GM12878 (cell line): ENCODE measurements at places on chromosomes 3 and 15. TPM values are rescaled to one million over a fixed set of nuclear protein-coding genes. Genes with fewer than 3 reads are reported as not detected.

GRCh38 chr3:38823722-38824121 lies 7.7 kb upstream of the SCN10A start:
- DNase-seq = no peak

Gene ADGRG7
- not detected in 2 replicates for polyA plus RNA-seq

- no peak for DNase-seq
Measured at GRCh38 chr3:115325539-115325938, 178.5 kb upstream of the ZBTB20 start.

- no peak for DNase-seq
Measured at GRCh38 chr15:63588826-63589225, 8.4 kb upstream of the FBXL22 start.

GRCh38 chr15:85030301-85030929 lies 48.8 kb downstream of the PDE8A start:
- no peak for DNase-seq

DNA sequence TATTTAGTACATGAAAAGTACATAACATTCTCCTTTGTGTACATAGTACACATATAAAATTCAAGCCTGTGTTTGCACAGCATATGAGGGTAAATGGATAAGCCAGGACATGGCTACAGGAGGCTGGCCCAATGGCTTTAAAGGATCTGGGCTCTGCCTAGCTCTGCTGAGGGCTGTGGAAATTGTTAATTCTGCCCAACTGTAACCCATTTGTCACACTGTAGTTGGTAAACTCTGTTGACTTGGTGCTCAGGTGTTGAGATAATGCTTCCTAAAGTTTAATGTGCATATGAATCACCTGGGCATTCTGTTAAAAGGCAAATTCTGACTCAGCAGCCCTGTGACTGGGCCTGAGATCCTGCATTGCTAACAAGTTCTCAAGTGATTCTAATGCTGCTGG lies 196.5 kb upstream of the ZPLD1 start:
- DNase-seq = no peak

GRCh38 chr3:161925749-161926360 lies 429.2 kb downstream of the OTOL1 start:
- DNase-seq = no peak

GRCh38 chr3:138950701-138951100 lies 3.7 kb downstream of the FOXL2NB start:
- no peak for DNase-seq

DNA sequence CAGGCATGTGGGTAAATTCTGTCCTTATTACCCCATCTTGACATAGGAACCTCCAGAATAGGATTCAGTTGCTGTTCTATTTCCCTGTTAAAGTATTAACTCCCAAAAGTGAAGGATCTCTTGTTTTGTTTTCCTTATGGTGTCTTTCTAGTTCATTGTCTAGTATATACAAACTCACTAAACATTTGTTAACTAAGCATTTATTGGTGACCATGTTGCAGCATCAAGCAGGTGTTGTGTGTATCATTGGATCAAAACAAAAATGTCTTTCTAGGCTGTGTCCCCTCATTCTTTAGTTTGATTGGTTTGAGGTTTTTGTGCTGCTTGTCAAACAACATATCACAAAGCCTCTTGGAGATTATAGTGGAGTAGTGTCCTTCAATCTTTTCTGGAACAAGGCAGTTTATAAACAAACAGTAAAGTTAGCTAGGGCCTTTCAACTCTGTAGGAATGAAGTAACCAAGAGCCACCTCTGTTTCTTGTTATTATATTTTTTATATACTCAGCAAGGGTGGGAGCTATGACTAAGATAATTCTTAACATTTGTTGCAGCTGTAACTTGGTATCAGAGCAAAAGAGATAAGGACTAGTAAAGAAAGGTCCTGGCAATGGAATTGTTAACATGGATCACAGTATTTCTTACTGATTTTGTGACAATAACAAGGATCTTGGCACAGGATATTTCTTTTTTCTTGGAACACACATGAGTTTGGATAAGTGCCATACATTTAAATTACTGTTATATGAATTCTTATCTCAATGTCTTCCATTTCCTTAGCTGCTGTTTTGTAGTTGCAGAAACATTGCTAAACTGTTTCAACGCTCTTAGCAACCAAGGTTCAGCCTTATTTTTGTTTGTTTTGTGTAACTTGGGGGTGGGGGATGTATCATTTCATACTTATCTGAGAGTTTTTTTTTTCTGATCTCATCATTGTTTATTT lies 49.3 kb downstream of the TMOD3 start:
- DNase-seq = no peak

DNA sequence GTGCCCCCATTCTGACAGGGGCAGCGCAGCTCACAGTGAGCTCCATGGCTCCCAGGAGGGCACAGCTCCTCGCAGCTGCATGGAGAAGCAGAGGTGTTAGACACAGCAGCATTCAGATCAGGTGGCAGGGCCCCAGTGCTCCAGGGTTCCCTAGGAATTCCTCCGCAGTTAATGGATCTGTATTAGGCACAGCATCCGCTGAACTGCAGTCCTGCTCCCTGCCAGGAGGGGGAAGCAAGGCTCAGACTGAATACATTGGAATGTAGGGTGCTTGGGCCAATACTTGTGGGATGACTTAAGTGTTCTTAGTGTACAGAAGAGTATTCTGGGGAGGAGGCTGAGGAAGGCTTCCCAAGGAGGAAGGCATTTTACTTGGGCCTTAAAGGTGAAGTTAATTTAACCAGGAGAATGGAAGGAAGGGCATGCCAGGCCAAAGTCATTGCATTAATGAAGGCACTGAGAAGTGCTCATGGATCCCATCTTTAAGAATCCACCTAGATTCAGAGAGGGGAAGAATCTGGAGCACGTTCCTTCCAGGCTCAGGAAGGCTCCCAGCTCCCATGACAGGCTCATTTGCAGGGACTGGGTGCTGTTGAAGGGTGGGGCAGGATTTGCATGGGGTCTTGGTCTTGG lies 111.6 kb downstream of the RAB11A start:
- DNase-seq = no peak

Gene TMEM40
- polyA plus RNA-seq = 0.11 and 0.46 TPM in 2 replicates

GRCh38 chr3:71652781-71653413 lies 69.4 kb upstream of the FOXP1 start:
- peak; percentile 4 for DNase-seq
